ENCODE measurements at places on chromosomes 16 and 17. TPM values are rescaled to one million over a fixed set of nuclear protein-coding genes. Genes with fewer than 3 reads are reported as not detected.

PRM3 gene
- not detected for total RNA-seq

GSPT1 gene
- total RNA-seq: 183 TPM

ITFG1 gene
- 23.4 TPM for total RNA-seq

GPRC5C gene
- 1.3 TPM for total RNA-seq

PITPNM3 gene
- total RNA-seq: 0.70 TPM

HOXB1 gene
- total RNA-seq: not detected

HP gene
- total RNA-seq: not detected

- no peak overlapping the region for H3K27ac ChIP-seq
- peaks cover 3% of the 10 kb centered on the region for H3K36me3 ChIP-seq
- peak overlapping the region; percentile 85 for H3K4me3 ChIP-seq
- peaks cover 5% of the 10 kb centered on the region for H3K27me3 ChIP-seq
- DNase-seq: peak; percentile 74
- H3K4me1 ChIP-seq: peaks cover 27% of the 10 kb centered on the region
Observed at GRCh38 chr16:28623172-28623711, 13.4 kb upstream of the SULT1A1 start.

GRCh38 chr16:842061-842476 lies 41.5 kb upstream of the GNG13 start:
- DNase-seq: no peak
- no peaks in the 10 kb centered on the region for H3K27me3 ChIP-seq

GRCh38 chr17:50396261-50397110 lies 837 bp downstream of the LRRC59 start:
- peak overlapping the region; percentile 82 for H3K4me3 ChIP-seq
- peaks cover 38% of the 10 kb centered on the region for H3K4me1 ChIP-seq
- H3K27me3 ChIP-seq: no peaks in the 10 kb centered on the region
- H3K27ac ChIP-seq: peak overlapping the region; percentile 84
- DNase-seq: peak; percentile 22
- H3K36me3 ChIP-seq: peaks cover 18% of the 10 kb centered on the region

DNA sequence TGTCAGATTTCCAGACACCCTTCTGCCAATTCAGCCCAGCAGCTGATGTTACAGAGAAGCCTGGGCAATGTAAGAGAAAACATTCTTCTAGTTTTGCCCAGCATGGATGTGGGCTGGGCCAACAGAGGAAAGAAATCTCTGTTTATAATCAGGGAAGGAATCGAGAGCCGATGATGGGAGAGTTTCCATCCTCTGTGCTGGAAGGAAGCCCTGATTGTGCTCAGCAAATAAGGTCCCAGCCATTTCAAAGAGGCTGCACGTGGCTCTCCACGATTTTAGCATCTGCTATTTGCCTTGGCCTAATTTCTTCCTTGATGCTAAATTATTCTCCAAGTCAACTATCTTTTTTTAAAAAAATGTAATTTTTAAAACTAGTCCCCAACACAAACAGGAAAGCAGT lies 70.0 kb downstream of the IRX6 start:
- H3K4me1 ChIP-seq: no peaks in the 10 kb centered on the region
- H3K27ac ChIP-seq: no peak overlapping the region
- no peaks in the 10 kb centered on the region for H3K36me3 ChIP-seq
- H3K4me3 ChIP-seq: no peak overlapping the region
- H3K27me3 ChIP-seq: no peaks in the 10 kb centered on the region
- no peak for DNase-seq

- no peak overlapping the region for H3K27ac ChIP-seq
- H3K4me3 ChIP-seq: no peak overlapping the region
- DNase-seq: no peak
- no peaks in the 10 kb centered on the region for H3K27me3 ChIP-seq
- peaks cover 2% of the 10 kb centered on the region for H3K36me3 ChIP-seq
- H3K4me1 ChIP-seq: peaks cover 5% of the 10 kb centered on the region
Observed at GRCh38 chr17:63316100-63316499, 130.0 kb downstream of the CYB561 start.

GRCh38 chr16:51255349-51255972 lies 104.4 kb upstream of the SALL1 start:
- no peaks in the 10 kb centered on the region for H3K4me1 ChIP-seq
- H3K27ac ChIP-seq: no peak overlapping the region
- H3K27me3 ChIP-seq: no peaks in the 10 kb centered on the region
- no peak overlapping the region for H3K4me3 ChIP-seq

DNA sequence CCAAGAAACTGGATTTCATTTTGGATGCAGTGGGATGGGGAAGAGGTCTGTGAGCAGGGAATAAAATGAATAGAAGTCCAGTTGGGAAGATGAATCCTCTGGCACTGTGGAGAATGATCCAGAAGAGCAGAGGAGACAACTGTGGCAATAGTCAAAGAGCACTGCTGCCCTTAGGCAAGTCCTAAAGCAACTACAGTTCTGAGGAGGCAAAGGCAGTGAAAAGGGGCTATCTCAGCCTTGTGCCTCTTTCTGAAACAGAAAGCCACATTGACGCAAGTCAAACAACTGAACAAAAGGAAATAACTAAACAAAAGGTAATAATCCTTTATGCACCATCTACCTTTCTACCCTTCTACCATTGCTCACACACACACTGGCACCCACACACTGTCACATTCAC lies 238.0 kb upstream of the AXIN2 start:
- peaks cover 22% of the 10 kb centered on the region for H3K36me3 ChIP-seq
- H3K4me3 ChIP-seq: peak overlapping the region; percentile 47
- peak overlapping the region; percentile 89 for H3K27ac ChIP-seq
- H3K27me3 ChIP-seq: peaks cover 9% of the 10 kb centered on the region
- peaks cover 27% of the 10 kb centered on the region for H3K4me1 ChIP-seq

DNA sequence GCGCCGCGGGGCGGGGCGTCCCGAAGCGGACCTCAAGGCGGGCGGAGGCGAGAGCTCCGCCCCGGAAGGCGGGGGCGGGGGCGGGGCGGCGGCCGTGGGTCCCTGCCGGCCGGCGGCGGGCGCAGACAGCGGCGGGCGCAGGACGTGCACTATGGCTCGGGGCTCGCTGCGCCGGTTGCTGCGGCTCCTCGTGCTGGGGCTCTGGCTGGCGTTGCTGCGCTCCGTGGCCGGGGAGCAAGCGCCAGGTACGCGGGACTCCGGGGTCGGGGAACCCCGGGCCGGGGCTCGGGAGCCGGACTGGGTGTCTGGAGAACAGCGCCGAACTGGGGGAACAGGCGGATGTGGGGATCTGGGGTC lies at the start of gene TNFRSF12A:
TSS of gene TNFRSF12A (plus strand) at position 122 of the 357 bp plus-strand sequence. CDS start at position 152, 30 bp downstream.
- H3K36me3 ChIP-seq: no peaks in the 10 kb centered on the region
- peaks cover 65% of the 10 kb centered on the region for H3K4me1 ChIP-seq
- H3K27me3 ChIP-seq: peaks cover 17% of the 10 kb centered on the region
- H3K27ac ChIP-seq: peak within 1 kb of the TSS; percentile 40
- peak within 1 kb of the TSS; percentile 85 for H3K4me3 ChIP-seq

DNA sequence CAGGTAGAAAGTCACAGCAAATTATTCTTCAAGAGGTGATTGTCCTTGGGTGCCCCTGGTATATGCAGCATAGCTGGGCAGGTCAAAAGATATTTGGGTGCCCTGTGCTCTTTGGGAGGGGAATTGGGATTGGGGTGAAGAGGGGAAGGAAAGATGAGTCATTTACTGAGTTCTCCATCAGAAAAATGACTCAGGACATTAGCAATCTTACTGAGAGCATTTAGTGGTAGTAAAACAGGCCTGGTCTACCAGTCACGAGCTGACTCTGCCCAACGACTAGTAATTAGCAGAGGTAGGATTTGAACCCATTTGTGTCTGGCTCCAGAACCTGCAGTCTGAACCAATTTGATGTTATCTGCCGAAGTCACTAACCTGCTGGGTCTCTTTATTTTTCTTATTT lies 6.0 kb upstream of the GRIN2A start:
- H3K4me1 ChIP-seq: no peaks in the 10 kb centered on the region
- no peak overlapping the region for H3K27ac ChIP-seq
- peaks cover 26% of the 10 kb centered on the region for H3K27me3 ChIP-seq
- no peaks in the 10 kb centered on the region for H3K36me3 ChIP-seq

DNA sequence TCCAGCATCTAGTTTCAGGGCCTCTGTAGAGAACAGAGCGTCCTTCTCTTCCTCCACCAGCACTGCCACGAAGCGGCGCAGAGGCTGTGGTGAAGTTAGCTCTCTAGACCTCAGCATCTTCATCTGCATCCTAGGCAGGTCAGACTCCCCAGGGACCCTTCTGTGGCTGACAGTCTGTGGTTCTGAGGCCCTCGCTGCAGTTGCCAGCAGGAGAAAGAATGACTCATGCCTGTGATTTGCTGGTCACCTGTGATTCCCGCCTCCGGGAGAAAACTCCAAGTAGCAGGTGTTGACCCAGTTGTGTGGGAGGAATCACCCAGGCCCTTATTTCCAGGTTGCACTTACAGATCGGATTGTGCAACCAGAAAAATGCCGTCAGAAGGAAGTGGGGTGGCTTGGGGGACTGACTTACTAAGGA lies 117.3 kb upstream of the CACNG5 start:
- peaks cover 11% of the 10 kb centered on the region for H3K4me1 ChIP-seq
- H3K36me3 ChIP-seq: peaks cover 5% of the 10 kb centered on the region
- no peak overlapping the region for H3K4me3 ChIP-seq
- H3K27ac ChIP-seq: no peak overlapping the region
- no peak for DNase-seq
- H3K27me3 ChIP-seq: no peaks in the 10 kb centered on the region

DNA sequence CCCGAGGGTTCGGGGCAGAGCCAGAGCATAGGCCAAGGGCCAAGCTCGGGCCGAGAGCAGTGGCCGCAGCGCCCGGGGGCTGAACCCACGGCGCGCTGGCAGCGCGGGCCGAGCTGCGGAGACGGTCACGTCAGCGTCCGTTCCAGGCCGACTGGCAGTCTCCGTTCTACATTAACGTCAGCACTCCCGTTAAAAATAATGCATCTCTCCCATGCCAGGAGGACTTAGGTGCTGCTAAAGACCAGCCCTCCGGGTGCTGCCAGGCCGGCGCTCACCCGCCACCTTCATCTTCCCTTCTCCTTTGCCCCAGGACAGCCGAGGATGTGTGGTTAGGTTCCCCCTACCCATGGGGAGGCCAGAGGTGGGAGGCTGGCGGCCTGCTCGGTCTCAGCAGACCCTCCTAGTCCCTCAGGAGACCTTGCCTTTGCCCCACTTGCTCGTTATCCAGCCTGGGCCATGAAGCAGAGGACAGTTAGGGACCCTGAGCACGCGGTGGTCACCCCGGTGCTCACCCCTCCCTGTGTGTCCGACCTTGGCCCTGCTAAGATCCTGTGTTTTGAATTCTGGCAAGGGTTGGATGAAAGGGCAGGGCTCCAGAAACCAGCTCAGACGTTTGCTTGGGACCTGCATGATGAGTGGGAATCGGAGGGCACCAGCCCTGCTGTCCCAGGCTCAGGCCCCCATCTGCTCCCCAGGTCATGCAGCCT lies 572 bp downstream of the MPG start:
- H3K27ac ChIP-seq: peak overlapping the region; percentile 85
- H3K36me3 ChIP-seq: peaks cover 4% of the 10 kb centered on the region
- H3K27me3 ChIP-seq: peaks cover 15% of the 10 kb centered on the region
- peak; percentile 32 for DNase-seq
- H3K4me3 ChIP-seq: peak overlapping the region; percentile 92

- no peaks in the 10 kb centered on the region for H3K4me1 ChIP-seq
- H3K27ac ChIP-seq: no peak overlapping the region
- no peak for DNase-seq
Observed at GRCh38 chr17:3532859-3533142, 24.8 kb downstream of the TRPV3 start.

DNA sequence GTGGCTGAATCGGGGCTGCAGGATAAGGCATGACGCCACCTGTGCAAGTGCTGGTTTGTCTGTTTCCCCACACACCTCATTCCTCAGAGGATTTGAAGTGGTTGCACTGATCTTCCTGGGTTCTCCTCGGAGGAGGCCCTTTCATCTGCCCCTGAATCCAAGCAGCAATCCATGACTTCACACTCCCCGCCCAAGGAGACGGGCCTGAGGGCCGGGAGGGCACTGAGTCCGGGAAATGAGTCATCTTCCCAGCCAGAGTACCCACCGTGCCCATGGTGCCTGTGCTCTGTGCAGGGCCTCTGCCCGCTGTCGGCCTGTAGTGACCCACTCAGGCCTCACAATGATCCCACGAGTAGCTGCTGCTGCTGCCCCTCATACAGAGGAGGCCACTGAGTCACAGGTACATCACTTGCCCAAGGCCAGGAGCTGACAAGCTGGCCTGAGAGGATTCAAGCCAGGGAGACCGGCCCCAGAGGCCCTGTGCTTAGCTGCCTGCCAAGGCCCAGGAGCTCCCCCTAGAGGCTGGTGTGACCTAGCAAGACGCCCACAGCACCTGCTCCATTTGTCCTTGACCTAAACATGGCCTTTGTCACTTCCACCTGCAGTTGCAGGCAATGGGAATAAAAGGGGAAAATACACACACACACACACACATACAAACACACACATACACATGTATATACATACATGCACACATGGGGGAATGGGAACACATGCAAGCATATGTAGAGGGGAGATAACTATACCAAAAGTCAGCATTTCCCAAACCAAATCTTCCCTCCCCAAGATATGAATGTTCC lies 240.0 kb downstream of the C16orf95 start:
- H3K4me1 ChIP-seq: no peaks in the 10 kb centered on the region
- peaks cover 16% of the 10 kb centered on the region for H3K27me3 ChIP-seq
- peaks cover 13% of the 10 kb centered on the region for H3K36me3 ChIP-seq
- no peak overlapping the region for H3K4me3 ChIP-seq

DNA sequence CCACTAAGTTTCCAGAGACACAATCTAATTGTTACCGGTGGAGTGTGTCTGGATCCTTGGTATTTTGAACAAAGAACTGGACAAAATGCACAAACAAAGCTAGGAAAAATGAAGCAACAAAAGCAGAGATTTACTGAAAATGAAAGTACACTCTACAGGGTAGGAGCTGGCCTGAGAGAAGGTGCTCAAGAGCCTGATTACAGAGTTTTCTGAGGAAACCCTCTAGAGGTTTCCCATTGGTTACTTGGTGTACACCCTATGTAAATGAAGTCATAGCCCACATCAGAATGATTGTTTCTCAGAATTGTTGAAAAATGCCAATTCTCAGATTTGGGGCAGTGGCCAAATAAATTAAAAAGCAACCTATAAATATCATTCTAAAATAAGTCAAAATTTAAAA lies 436.4 kb downstream of the KCNJ18 start:
- H3K4me1 ChIP-seq: no peaks in the 10 kb centered on the region
- H3K36me3 ChIP-seq: no peaks in the 10 kb centered on the region
- H3K27ac ChIP-seq: no peak overlapping the region
- H3K27me3 ChIP-seq: no peaks in the 10 kb centered on the region
- H3K4me3 ChIP-seq: no peak overlapping the region

DNA sequence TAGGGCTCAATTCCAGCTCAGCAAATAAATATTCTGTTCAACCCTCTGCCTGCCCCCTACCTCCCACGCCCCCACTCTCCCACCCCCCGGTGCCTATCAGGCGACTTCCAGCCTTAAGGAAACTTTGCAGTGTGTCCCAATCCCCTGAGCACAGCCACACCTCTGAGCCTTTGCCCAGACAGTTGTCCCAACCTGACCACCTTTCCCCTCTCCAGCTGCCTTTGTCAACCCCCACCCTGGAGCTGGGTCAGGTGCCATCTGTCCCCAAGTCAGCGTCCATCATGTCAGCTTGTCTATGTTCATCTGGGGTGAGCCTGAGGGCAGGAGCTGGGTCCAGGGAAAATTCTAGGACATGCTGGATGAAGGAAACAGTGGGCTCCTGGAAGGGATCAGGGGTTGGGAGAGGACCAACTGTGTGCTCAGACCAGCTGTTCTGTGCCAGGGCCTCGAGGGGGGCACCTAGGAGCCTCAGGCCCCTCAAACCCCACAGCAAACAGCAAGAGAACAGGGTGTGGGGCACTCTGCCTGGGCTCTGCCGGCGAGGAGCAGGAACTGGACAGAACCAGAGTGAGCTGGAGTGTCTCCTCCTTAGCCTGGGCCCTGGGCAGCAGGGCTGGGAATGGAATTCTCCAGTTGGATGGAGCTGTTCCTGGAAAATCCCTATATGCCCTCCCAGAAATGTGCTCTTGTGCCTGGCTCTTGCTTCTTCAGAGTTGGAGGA lies 17.8 kb downstream of the CDH16 start:
- peaks cover 4% of the 10 kb centered on the region for H3K4me1 ChIP-seq
- DNase-seq: no peak
- H3K4me3 ChIP-seq: no peak overlapping the region
- peaks cover 1% of the 10 kb centered on the region for H3K36me3 ChIP-seq
- H3K27me3 ChIP-seq: no peaks in the 10 kb centered on the region
- H3K27ac ChIP-seq: no peak overlapping the region

Measured in activated T-cell treated with anti-CD3 and anti-CD28 coated beads, Interleukin-2, amount 50 U/mL, for 72 hours (primary cell).